Hair follicle dermal papilla cell (primary cell): ENCODE measurements at places on chromosomes 5 and 9. TPM values are rescaled to one million over a fixed set of nuclear protein-coding genes. Genes with fewer than 3 reads are reported as not detected.

Gene BAAT
- 0.12 TPM in 1 of 2 replicates, not detected in the other for total RNA-seq

Gene ADRB2
- total RNA-seq, result 1.7 and 2.8 TPM in 2 replicates

Gene PPP3R2
- total RNA-seq, result not detected in 2 replicates

Gene EIF4E1B
- total RNA-seq, result not detected in 2 replicates

Gene PRDM9
- total RNA-seq, result not detected in 2 replicates

Gene PDE8B
- total RNA-seq, result under 0.01 TPM in 2 replicates

Gene GFPT2
- total RNA-seq, result 23.9 and 25.3 TPM in 2 replicates

Gene GALNT12
- 0.61 and 1.3 TPM in 2 replicates for total RNA-seq

Gene SPINK13
- not detected in 2 replicates for total RNA-seq

Gene ZNF454
- 0.85 and 3.4 TPM in 2 replicates for total RNA-seq

Gene OR2Y1
- total RNA-seq, result not detected in 2 replicates

Gene NMUR2
- total RNA-seq, result not detected in 2 replicates

Gene C9orf50
- total RNA-seq, result 0.61 TPM in 1 of 2 replicates, not detected in the other

Gene OGN
- 2.1 and 4.1 TPM in 2 replicates for total RNA-seq

Gene DAB2IP
- 26.1 and 36.4 TPM in 2 replicates for total RNA-seq

Gene IFNW1
- total RNA-seq, result not detected in 2 replicates

Gene PCDHGB3
- 6.8 and 7.7 TPM in 2 replicates for total RNA-seq

Gene SPAG8
- 0.49 and 2.1 TPM in 2 replicates for total RNA-seq

Gene OR1Q1
- total RNA-seq, result 0.36 and 0.65 TPM in 2 replicates

Gene MARVELD2
- 2.9 and 3.3 TPM in 2 replicates for total RNA-seq

Gene NUDCD2
- 2.3 and 3.2 TPM in 2 replicates for total RNA-seq

Gene RASEF
- 0.24 and 0.81 TPM in 2 replicates for total RNA-seq

Gene FOXI1
- not detected in 2 replicates for total RNA-seq

Gene SH3GLB2
- 49.8 and 65.8 TPM in 2 replicates for total RNA-seq

Gene LCN6
- not detected in 2 replicates for total RNA-seq

Gene TRIO
- 365 and 383 TPM in 2 replicates for total RNA-seq

Gene PCDHGB6
- total RNA-seq, result 5.0 and 6.1 TPM in 2 replicates
